Cardiac muscle cell (in vitro differentiated cells and primary cell): ENCODE measurements at places on chromosomes 6 and 20.

DNA sequence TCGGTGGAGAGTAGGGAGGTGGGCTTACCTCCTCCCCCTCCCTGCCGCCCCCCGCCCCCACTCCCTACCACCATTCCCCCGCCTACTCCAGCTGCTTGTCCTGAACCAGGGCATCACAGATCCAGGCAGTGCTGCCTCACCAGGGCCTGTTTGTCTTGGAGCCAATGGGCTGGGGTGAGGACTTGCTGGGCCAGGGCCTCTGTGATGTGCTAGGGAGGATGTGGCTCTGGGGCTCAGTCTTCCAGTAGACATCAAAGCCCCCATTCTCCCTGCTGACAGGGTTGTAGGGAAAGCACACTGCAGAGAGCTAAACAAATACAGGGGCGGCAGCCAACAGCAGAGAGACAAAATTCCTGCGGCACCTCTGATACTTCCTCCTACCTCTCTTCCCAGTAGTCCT is 48.2 kb upstream of the NXT1 start:
- DNase-seq: no peak

DNA sequence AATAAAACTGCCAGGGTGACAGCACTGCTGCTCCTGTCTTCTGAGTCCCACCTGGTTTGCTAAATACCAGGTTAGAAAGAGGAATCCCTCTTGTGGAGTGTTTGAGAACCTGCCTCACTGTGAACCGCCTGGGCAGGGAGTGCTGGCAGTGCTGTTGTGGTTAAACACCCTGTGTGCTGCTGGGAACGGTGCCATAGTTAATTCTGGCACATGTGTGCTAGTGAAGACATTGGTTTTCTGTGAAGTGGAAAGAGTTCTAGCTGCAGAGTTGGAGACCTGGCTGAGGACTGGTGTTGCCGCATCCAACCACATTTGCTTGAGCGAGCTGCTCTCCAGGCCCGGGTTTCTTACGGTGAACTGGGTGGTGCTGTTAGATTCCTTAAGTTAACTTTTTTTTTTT is 72.7 kb downstream of the IGF2R start:
- DNase-seq: peak; percentile 89

- DNase-seq: no peak
Measured at GRCh38 chr6:57102976-57103375, 13.0 kb downstream of the ZNF451 start.

DNA sequence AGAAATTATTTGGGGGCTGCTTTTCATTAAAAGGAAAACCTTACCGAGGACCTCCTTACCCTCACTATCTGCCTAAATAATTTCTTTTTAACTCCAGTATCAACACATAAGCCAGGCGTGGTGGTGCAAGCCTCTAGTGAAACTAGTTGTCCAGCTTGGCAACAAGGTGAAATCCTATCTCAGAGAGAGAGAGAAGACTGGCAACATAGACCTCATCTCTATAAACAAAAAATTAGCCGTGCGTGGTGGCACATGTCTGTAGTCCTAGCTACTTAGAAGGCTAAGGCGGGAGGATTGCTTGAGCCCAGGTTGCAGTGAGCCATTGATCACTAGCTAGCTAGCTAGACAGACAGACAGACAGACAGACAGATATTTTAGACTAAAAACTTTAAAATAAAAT is 92.5 kb downstream of the ARMC2 start:
- DNase-seq: no peak

DNA sequence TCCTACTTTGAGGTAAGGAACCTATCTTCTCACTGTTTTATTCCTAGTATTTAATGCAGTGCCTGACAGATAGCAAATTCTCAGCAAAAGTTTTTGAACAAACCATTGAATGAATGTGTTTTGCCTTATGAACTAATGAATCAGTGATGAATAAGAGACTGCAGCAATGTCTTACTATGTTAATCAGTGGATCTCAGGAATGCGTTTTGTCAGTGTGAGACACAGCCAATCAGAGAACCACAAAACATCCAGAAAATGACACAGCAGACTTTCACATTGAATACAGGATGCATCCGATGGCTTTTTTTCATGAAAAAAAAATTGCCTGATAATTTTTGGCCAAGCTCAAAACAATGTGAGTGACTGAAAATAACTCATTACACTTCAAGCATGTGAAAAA is 270.5 kb downstream of the BMP2 start:
- DNase-seq: no peak

DNA sequence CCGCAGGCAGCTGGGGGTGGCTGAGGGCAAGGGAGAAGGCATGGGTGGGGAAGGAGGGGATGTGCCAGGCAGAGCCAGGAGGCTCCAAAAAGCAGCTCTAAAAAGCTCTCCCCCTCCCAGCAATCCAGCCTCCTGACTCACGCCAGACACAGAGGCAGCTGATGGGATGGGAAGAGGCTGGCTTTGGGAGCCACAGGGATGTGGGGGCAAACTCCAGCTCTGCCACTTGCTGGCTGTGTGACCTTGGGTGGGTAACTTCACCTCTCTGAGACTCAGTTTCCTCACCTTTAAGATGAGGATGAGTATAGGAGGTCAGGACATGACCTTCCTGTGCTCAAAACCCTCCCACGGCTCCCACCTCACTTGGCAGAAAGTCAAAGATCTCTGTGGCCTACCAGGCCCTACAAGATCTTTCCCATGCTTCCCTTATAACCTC is 148.9 kb downstream of the CEBPB start:
- DNase-seq: no peak

- DNase-seq: no peak
Measured at GRCh38 chr6:124056407-124057334, 253.0 kb downstream of the NKAIN2 start.

- no peak for DNase-seq
Measured at GRCh38 chr20:60802676-60803075, 449.4 kb upstream of the CDH4 start.

DNA sequence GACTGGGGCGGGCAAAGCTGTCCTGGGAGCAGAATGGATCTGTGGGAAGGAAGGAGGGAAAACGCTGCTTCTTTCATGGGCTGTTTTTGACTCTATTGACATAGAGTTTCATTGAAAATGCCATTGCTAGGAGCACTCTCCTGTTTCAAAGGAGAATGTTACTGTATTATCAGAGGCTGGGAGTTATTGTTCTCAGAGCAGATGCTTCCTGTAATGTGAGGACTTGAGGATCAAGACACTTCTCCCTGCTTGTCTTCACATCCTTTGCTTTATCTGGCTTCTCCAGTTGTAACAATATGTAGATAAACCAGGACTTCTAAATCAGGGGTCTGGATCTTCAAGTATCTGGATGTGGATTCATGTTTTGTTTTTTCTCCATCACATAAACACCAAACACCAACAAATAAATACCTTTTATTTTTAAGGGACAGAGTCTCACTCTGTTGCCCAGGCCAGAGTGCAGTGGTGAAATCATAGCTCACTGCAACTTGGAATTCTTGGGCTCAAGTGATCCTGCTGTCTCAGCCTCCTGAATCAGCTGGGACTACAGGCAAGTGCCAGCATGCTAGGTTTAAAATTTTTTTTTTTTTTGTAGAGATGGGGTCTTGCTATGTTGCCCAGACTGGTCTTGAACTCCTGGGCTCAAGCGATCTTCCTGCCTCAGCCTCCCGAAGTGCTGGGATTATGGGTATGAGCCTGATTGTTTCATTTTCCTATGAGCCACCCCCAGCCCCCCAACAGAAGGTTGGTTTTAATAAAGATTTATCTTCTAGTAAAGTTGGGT is 3.9 kb downstream of the CD109 start:
- DNase-seq: peak; percentile 32

- no peak for DNase-seq
Measured at GRCh38 chr20:18176318-18176785, 38.7 kb downstream of the KAT14 start.

DNA sequence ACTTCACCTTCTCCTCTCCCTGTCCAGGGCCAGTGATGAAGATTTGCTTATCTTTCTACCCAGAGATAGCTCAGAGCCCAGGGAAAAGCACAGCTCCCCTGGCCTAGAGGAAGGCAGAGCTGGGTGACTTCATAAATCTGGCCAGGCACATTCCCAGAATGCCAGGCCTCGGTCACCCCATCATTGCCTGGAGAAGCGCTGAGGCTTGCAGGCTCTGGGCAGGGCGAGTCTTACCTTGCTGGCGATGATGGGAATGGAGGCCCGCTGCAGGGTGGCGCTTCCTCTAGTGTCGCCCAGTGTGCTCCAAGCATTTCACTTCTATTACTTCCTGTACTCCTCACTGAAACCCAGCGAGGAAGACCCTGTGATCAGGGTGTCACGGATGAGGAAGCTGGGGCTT is 60.1 kb downstream of the DAAM2 start:
- no peak for DNase-seq

DNA sequence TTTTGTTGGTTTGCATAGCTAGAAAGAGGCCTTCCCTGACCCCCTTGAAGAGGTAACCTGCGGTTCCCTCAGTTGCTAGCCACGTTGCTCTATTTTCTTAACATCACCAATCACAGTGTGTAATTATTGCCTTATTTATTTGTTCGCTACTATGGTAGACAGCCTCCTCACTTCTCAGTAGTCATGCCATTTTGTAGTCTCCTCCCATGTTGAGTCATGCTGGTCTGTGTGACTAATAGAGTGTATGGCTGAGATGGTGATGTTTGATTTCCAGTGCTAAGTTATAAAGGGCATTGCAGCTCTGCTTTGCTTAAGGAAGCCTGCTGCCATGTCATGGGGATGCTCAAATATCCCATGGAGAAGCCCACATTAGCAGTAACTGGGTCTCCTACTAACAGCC is 236.6 kb upstream of the CHD6 start:
- no peak for DNase-seq

GRCh38 chr20:46157625-46158024 is 39.5 kb downstream of the CD40 start:
- no peak for DNase-seq

- no peak for DNase-seq
Measured at GRCh38 chr6:11968241-11968806, 43.8 kb upstream of the HIVEP1 start.

DNA sequence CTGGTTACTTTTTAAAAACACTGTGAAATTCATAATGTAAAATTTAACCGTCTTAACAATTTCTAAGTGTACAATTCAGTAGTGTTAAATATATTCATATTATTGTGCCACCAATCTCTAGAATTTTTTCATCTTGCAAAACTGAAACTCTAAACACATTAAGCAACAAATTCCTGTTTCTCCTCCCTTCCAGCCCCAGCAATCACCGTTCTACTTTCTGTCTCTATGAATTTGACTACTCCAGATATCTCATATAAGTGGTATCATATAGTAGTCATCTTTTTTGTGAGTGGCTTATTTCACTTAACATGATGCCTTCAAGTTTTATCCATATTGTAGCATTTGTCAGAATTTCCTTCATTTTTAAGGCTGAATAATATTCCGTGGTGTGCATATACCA is 44.7 kb downstream of the RSPH3 start:
- no peak for DNase-seq

GRCh38 chr6:36095497-36096391 is 34.6 kb upstream of the MAPK13 start:
- DNase-seq: no peak

GRCh38 chr6:53854843-53855567 is 60.2 kb downstream of the LRRC1 start:
- DNase-seq: no peak

GRCh38 chr6:106908386-106908840 is 66.1 kb downstream of the CD24 start:
- no peak for DNase-seq

DNA sequence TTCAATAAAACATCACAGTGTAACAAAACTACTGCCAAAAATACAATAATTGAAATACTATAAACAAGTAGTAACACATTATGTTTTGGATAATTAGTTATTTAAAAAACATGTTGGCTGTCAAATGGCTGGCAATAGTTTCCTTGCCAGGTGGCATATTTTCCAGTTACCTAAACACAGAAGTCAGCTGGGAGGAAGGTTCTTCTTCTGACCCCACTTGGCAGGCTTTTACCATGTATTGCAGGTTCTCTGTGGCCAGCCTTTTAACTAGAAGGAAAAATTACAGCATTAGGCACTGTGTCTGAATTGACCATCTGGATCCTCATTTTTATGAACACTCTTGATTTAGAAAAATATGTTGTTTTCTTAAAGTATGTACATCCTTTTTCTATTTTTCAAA is 131.4 kb downstream of the MMS22L start:
- DNase-seq: no peak

GRCh38 chr6:34589691-34590090 is 33.6 kb upstream of the SPDEF start:
- DNase-seq: no peak

- peak; percentile 12 for DNase-seq
Measured at GRCh38 chr6:115137910-115138309, 795.1 kb upstream of the HS3ST5 start.

- no peak for DNase-seq
Measured at GRCh38 chr20:59733351-59733750, 129.0 kb downstream of the PHACTR3 start.

DNA sequence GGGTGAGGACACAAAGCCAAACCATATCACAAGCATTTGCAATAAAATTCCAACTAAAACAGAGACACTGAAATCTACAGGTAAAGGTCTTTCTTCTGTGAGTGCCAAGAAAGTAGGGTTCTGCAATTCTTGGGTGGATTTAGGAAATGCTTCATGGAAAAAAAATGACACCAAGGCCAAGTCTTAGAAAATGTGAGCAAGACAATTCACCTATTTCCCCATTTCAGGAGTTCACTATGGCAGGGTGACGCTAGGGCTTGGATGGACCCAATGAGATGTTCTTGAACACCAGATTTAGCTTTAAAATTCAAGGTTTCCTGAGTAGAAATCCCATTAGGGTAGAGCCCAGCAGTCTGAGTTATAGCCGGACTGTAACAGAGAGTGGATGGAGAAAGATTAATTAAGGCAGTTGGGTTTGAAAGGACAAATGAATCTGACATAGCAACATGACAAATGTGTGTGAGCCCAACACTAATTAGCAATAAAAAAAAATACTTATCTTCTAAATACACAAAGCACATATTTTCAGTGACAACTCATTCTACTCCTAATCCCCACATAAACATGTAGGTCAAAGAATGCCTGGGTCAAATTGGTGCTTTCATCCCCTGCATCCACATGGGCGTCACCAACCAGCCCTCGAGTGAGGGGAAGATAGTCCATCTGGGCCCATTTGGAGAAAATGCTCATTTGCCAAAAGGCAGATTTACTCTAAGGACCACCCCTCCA is 180.4 kb upstream of the JARID2 start:
- no peak for DNase-seq

GRCh38 chr6:148528292-148528691 is 185.7 kb downstream of the SASH1 start:
- no peak for DNase-seq

- no peak for DNase-seq
Measured at GRCh38 chr6:885051-885590, 192.2 kb upstream of the EXOC2 start.
